GM12878 (cell line): ENCODE measurements at places on chromosomes 7 and 10. TPM values are rescaled to one million over a fixed set of nuclear protein-coding genes. Genes with fewer than 3 reads are reported as not detected.
A peak's percentile ranks its signal among the peaks of the same experiment; 100 is the strongest.

- no peaks in the 10 kb centered on the region for H3K4me1 ChIP-seq
- no peaks in the 10 kb centered on the region for H3K36me3 ChIP-seq
- no peak overlapping the region for H3K27ac ChIP-seq
- no peak for DNase-seq
- no peak overlapping the region for H3K4me3 ChIP-seq
- no peaks in the 10 kb centered on the region for H3K27me3 ChIP-seq
These were observed 342.7 kb upstream of the ETV1 start for GRCh38 chr7:14332155-14332554.

GRCh38 chr10:50437248-50437647 lies 185.9 kb upstream of the ASAH2 start:
- H3K36me3 ChIP-seq = no peaks in the 10 kb centered on the region
- no peak overlapping the region for H3K4me3 ChIP-seq
- no peaks in the 10 kb centered on the region for H3K27me3 ChIP-seq

DNA sequence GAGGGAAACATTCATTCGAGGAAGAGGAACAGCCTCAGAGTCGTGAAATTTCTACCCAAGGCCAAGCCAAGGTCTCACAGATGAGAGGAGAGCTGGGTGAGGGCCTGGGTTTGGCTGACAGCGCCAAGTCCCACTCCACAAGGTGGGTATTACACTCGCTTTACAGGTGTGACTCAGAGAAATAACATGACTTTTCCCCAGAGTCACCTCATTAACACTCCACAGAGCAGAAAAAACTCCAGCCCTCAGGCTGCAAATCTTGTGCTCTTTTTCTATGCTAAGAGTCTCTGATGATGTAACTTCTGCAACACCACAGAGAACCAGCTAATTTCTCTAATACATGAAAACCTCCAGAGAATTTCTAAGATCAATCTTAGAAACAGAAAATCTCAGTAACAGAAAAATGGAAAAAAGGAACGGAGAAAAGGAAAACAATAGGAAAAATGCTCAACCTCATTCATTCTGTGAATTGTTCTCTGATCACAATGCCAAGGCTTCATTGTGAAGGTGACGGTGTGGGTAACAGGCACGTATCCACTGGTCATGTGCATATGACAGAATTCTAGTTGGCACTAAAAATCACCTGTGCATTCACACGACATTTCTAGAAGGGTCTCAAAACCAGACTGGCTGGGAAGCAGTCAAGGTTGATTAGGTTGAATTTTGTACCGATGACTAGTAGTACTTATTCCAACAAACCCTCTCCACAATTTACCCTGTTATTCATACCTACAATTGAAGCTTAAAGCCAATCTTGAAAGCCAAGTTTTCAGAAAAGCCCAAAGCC lies 20.3 kb downstream of the YWHAG start:
- H3K4me1 ChIP-seq = no peaks in the 10 kb centered on the region; the same call in 1 of the 2 replicates
- no peak overlapping the region for H3K4me3 ChIP-seq
- DNase-seq = no peak
- H3K36me3 ChIP-seq = peaks cover 7% of the 10 kb centered on the region
- H3K27me3 ChIP-seq = no peaks in the 10 kb centered on the region

Gene SYPL1
- total RNA-seq = 63.5 and 69.1 TPM in 2 replicates

GRCh38 chr10:30827531-30828120 lies 198.1 kb upstream of the LYZL2 start:
- no peak overlapping the region for H3K4me3 ChIP-seq
- no peak overlapping the region for H3K27ac ChIP-seq
- DNase-seq = no peak
- H3K4me1 ChIP-seq = no peaks in the 10 kb centered on the region
- H3K36me3 ChIP-seq = no peaks in the 10 kb centered on the region
- H3K27me3 ChIP-seq = no peaks in the 10 kb centered on the region

- no peaks in the 10 kb centered on the region for H3K4me1 ChIP-seq
- no peak overlapping the region for H3K4me3 ChIP-seq
- H3K27ac ChIP-seq = no peak overlapping the region
- DNase-seq = no peak
- H3K27me3 ChIP-seq = no peaks in the 10 kb centered on the region
These were observed 90.8 kb downstream of the MCU start for GRCh38 chr10:72782649-72783330.

- H3K27me3 ChIP-seq = 0 out of 2 replicates have a peak, but pooled peaks cover 4% of the 10 kb centered on the region
- H3K36me3 ChIP-seq = no peaks in the 10 kb centered on the region
- no peak for DNase-seq
- H3K4me1 ChIP-seq = peaks cover 3% of the 10 kb centered on the region
- H3K4me3 ChIP-seq = no peak overlapping the region
These were observed 387 bp downstream of the EPHA1 start for GRCh38 chr7:143408252-143408685.

- no peaks in the 10 kb centered on the region for H3K4me1 ChIP-seq
- DNase-seq = no peak
- no peaks in the 10 kb centered on the region for H3K36me3 ChIP-seq
- H3K27ac ChIP-seq = no peak overlapping the region
- H3K27me3 ChIP-seq = no peaks in the 10 kb centered on the region
These were observed 966.4 kb downstream of the GRM8 start for GRCh38 chr7:126286317-126286716.

DNA sequence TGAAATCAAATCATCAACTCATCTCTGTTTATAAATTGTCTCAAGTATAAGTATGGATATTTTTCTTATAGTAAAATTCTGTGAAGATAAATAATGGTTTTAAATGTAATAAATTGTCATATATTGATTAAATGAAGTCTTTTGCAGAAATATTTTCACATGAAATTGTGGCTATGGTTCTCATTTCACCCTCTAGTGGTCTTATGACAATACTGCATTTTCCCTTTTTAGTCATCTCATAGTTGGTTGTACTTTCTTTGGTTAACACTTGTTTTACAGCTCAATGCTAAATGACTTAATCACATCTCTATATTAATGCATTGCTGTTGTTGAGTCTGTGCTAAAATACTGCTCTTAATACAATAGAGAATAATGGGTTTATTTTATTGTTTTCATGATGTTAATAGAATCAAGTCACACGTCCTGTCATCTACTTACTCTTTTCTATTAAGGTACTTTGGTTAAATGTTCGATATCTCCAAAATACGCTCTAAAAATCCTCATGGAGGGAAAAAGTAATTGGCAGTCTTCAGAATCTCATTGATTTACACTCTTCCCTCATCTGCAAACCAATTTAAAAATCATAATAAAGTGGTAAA lies 38.0 kb upstream of the CACNA2D1 start:
- H3K27ac ChIP-seq = no peak overlapping the region
- no peak overlapping the region for H3K4me3 ChIP-seq
- H3K36me3 ChIP-seq = no peaks in the 10 kb centered on the region
- peak; percentile 0 for DNase-seq

DNA sequence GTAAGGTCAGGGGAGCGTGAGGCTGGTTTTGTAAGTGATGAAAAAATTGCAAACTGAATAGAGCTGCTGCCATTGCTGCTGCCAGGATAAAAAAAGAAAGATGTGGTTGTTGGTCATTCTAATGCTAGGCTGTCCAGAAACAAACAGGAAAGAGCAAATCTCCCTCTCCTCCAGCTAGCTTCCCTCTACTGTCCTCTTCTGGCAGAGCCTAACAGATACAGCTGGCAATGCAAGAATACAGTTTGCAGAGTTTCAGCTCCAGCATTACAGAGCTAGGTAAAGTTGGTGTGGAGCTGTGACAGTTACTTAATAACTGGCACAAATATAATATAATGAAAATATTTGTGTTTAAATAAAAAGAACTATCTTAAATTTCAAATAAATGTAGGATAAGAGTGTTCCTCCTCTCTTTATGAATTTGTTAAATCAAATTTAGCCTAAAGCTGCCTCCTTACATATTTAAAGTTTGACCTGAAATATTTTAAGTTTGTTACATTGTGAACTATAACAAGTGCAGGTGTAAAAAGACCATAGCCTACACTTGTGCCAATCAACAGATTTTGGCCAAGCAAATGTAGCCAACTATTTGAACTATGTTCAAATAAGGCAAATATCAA lies 407.7 kb downstream of the SH2D4B start:
- no peaks in the 10 kb centered on the region for H3K27me3 ChIP-seq
- DNase-seq = no peak
- H3K4me1 ChIP-seq = no peaks in the 10 kb centered on the region

Gene SPRN
- total RNA-seq = not detected in 2 replicates

DNA sequence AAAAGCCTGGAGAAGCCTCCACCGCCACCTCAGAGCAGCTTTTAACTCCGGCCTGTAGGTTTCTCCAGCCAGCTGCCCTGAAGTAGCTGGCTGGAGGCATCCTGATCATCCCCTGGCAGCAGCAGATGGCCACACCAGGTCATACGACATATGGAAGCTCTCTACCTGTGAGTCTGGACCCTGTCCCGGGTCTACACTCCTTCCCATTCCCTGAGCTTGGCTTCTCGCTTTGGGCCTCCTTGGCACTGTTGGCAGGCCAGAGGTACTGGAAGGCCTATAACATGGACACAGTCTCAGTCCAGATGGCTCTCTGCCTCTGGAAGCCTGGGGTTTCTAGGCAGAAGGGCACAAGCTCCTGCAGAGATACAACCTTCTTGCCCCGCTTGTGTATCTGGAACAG lies 43.5 kb upstream of the TRIM8 start:
- no peak overlapping the region for H3K27ac ChIP-seq
- H3K36me3 ChIP-seq = peaks cover 2% of the 10 kb centered on the region; the same call in 1 of the 2 replicates
- H3K27me3 ChIP-seq = no peaks in the 10 kb centered on the region
- DNase-seq = no peak

DNA sequence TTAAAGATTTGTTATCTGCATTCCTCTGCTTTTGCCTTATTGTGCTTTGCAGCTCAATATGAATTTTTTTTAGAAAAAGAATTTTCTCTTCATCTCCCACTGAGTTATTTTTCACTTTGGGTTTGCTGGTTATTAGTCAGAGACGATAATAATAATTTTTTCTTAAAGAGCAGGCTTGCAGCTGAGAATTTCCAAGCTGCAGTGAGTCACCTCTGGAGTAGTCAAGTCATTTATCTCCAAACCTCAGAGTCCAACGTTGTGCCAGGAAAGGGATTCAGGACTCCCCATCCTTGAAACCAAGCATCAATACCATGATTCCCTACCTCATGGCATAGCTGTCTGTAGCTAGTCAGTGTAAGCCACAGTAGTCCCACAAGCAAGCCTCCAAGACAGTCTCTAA lies 15.2 kb upstream of the EGR2 start:
- H3K27ac ChIP-seq = no peak overlapping the region
- H3K36me3 ChIP-seq = no peaks in the 10 kb centered on the region

Gene ZNF479
- total RNA-seq = not detected in 2 replicates

- no peaks in the 10 kb centered on the region for H3K4me1 ChIP-seq
- no peak overlapping the region for H3K4me3 ChIP-seq
- no peak overlapping the region for H3K27ac ChIP-seq
- DNase-seq = no peak
- no peaks in the 10 kb centered on the region for H3K36me3 ChIP-seq
- no peaks in the 10 kb centered on the region for H3K27me3 ChIP-seq
These were observed 183.9 kb downstream of the TCERG1L start for GRCh38 chr10:131127610-131128009.

Gene OR2A12
- total RNA-seq = not detected in 2 replicates

Gene CNTNAP2
- total RNA-seq = 0.08 TPM in 2 replicates

GRCh38 chr7:117645481-117646165 lies 165.8 kb downstream of the CFTR start:
- H3K36me3 ChIP-seq = no peaks in the 10 kb centered on the region
- no peaks in the 10 kb centered on the region for H3K4me1 ChIP-seq
- H3K4me3 ChIP-seq = no peak overlapping the region
- H3K27ac ChIP-seq = no peak overlapping the region
- DNase-seq = no peak
- H3K27me3 ChIP-seq = no peaks in the 10 kb centered on the region

DNA sequence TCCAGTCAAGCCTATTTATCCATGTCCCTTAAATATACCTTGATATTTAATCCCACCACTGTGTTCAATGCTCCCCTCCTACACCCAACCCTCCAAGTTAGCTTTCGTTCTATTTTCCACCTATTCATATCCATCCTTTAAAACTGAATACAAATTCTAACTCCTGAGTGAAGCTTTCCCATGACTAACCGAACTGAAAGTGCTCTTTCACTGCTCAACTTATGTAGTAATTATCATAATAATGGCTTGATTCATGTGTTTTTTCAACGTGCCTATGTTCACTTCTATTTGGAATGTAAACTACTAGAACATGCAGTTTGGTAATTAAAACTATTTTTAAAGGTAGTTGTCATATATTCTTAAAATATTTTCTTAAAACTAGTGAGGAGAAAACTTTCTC lies 58.0 kb downstream of the NDUFB2 start:
- no peak for DNase-seq
- no peak overlapping the region for H3K4me3 ChIP-seq
- H3K27me3 ChIP-seq = no peaks in the 10 kb centered on the region
- H3K27ac ChIP-seq = no peak overlapping the region

- H3K4me1 ChIP-seq = peaks cover 9% of the 10 kb centered on the region
- H3K36me3 ChIP-seq = no peaks in the 10 kb centered on the region
- H3K27ac ChIP-seq = peak overlapping the region; percentile 95
- no peaks in the 10 kb centered on the region for H3K27me3 ChIP-seq
These were observed 1.0 kb downstream of the ACSL5 start for GRCh38 chr10:112374724-112375541.
